Brain (organoid and tissue), 16 donors: ENCODE measurements at places on chromosomes 1 and 21.
A peak's percentile ranks its signal among the peaks of the same experiment; 100 is the strongest.

DNA sequence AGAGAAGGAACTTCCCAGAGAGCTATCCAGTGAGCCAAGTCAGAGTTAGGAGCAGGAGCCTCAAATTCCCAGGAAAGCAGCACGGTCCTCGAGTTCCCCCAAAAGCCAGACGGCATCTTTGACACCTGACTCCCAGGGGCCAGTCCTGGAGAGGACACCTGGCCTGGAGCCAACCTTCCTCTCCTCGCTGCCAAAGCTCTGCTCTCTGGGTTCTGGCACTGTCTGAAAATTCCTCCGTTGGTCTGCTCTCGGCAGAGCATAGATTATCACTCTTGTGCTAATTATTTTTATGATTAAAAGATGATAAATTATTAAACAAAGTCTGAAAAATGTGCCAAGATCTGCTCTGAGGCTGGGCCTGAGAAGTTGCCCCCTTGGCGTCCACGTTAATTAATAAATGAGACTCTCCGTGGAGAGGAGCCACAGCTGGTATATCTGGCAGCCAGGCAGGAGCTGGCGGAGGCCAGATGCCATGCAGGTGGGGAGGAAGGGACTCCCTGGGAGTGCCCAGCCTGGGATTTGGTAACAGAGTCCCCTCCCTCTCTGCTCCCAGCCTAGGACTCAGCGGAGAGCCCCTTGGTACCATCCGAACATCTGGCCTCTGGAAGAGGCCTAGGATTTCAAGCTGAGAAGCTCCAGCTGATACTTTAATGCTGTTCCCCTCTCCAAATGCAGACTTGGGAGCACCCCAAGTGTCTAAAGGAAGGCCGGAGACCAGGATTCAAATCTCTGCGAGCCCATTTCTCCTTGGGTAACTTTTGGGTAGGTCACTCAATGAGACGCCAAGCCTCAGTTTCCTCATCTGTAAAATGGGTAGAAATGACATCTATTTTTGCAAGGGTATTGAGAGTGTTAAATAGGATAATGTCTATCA, 163.7 kb upstream of the POU3F1 start:
- peak; percentile 46 for DNase-seq

DNA sequence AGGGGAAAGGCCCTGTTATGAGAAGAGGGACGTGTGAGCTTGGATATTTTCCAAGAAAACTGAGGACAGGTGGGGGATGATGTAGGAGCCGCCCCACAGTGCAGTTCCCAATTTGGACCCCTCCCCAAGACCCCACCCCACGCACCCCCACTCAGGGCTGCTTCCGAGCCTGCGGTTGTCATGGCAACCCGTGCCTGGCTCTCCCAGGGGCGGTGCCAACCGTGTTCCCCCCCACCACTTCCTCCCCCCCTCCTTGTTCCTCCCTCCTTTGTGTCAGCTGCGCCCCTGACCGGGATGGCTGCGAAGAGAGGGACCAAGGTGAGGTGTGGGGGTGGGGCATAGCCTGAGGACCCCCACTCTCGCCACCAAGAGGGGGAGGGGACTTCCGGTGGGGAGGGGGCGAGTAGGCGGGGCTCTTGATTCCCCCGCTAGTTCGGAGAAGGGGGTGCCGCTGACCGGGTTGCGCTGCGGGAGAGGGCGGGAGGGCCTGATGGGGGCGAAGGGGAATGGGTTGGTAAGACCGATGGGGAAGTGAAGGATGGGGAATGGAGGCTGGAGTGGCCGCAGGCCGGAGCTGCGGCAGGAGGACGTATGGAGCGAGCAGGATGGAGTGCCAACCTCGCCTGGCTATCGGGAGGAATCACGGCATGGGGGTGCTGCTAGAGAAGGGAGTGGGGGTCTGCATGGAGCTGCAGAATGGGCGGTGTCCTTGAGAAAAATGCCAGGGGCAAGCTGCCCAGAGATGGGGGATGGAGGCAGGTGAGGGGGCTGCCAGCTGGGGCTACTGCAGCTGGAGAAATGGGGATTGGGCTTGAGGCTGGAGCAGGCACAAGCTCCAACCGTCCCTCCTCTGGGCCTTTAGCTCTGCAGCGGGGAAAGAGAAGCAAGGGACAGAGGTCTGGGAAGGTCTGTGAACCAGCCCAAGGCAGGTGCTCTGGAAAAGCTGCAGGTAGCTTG, 953 bp downstream of the TRIM46 start:
- peak; percentile 88 for DNase-seq

DNA sequence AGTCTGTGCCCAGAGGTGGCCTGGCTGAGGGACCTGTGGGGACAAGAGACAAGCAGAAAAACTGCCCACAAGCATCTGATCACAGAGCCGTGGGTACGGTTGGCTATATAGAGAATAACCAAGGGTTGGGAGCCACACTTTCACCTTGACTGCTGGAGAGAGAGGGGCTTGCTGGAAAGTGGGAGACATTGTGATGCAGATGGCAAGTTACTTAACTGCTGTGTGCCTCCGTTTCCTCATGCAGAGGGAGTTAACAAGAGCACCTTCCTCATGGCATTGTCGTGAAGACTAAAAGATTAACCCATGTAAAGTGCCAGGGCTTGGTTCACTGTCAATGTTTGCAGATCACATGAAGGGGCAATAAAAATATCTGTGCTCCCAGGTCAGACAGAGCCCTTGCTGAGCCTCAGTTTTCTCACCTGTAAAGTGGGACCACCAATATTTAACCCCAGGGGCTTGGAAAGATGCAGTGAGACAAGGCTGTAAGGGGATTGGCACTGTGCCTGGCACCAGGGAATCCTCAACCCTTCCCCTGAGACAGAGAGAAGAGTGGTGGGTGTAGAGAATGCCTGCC, 52.8 kb downstream of the SDC3 start:
- no peak for DNase-seq

DNA sequence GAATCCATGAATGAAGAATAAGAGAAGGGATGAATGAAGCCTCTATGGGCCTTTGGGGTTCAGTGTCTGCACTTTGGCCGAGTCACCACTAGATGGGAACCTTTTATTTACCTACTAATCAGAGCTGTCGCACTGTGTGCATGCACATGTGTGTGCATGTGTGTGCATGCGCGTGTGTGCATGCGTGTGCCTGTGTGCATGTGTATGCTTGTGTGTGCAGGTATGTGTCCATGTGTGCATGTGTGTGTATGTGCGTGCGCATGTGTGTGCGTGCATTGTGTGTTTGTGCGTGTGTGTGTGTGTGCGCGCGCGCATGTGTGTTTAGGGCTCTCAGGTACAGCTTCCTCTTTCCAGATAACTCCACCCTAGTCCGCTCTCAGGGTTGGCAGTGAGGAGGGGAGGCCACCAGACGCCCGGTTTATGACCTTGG, 20.4 kb upstream of the UBXN10 start:
- no peak for DNase-seq

- DNase-seq, result no peak
These were observed 10.5 kb upstream of the GNG12 start for GRCh38 chr1:67843746-67844145.

DNA sequence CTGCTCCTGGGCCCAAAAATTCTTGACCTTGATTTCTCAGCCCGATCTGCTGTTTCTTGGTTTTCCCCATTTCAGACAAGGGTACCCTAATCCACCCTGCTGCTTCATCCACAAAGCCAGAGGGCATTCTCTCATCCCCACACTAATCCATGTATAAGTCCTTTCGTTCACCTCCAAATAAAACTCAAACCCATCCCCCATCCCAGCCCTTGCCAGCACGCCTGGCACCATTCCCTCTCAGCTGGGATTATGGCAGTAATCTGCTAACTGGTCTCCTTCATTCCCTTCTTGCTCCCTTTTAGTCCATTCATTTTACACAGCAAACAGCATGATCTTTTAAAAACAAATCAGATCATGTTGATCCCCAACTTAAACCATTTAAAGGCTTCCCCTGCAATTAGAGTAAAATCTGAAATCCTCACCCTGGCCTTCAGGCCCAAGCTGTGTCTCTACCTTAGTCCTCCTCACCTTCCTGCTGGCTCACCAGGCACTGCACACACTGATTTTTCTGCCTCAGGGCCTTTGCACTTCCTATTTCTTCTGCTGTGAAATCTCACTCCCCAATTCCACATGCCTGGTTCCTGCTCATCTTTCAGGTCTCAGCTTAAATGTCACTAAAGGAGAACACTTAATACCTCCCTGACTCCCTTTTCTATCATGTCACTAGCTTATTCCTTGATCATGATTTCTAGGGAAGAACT, 12.2 kb upstream of the TRNP1 start:
- DNase-seq, result no peak

DNA sequence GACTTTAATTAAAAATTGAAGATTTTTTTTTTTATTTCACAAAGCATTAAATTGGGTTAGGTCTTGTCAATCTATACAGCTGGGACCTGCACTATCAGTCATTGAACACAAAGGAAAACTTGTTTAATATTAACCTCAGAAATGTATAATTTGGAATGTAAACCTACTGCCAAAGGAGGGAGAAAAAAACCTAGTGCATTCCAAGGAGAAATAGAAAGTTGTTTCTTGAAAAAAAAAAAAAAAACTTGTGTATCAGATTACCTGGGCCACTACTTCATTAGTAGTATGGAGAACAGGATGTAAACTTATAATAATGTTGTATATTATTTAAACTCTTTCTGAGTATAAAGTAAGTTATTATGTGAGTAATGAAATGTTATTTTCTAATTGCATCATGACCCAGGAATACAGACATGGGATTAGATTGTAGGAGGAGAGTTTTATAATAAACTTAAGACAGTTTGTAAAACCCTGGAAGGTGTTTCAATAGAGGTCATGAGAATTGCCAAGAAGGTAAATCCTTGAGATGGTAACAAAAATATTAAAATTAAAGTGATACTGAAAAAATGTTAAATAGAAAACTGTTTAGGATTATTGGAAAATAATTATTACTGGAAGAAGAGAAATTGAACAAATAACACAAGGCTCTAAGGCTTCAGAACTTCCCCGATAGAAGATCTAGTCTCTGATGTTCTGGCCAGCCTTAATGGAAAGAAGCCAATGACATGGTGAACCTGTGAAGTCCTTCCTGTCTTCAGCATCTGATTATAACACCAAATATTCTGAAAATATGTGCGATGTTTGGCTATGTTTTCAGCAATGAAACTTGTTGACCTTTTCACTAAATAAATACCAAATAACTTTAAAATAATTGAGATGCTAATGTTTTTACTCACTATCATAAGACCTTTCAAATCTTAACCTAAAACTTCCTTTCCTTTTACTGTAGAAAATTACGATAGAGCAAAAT, 412.8 kb upstream of the LYPLAL1 start:
- no peak for DNase-seq

GRCh38 chr1:77996734-77997133, 8.0 kb upstream of the DNAJB4 start:
- DNase-seq, result no peak

- DNase-seq, result no peak
These were observed 80.3 kb downstream of the SCMH1 start for GRCh38 chr1:41161846-41162245.

DNA sequence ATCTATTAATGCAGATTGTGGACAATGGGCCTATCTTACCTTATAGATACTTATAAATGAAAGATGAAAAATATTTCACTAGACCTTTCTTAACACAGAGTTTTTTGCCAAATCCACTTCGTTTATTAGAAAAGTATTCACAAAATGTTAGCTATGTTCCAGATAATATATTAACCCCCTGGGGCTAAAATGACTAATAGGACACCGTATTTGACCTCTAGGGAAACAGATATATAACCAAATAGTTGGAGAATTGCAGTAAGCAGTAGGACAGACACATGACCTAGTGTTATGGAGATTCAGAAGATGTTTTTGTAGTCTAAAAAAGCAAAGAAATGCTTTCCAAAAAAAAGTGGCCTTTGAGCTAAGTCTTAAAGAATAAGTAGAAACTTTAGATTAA, 106.9 kb downstream of the SEC16B start:
- no peak for DNase-seq

DNA sequence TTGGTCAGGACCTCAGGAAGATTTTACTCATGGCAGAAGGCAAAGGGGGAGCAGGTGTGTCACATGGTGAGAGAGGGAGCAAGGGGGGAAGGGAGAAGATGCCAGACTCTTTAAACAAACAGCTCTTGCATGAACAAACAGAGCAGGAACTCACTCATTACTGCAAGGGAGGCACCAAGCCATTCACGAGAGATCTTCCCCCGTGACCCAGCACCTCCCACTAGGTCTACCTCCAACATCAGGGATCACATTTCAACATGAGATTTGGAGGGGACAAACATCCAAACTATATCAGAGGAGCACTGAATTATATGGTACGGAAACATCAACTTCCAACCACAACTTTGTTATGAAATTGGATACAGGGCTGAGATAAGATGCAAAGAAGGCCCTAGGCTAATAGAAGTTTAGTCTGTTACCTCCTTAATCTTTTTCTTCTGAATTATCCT, 164.9 kb downstream of the ST6GALNAC3 start:
- DNase-seq, result no peak

DNA sequence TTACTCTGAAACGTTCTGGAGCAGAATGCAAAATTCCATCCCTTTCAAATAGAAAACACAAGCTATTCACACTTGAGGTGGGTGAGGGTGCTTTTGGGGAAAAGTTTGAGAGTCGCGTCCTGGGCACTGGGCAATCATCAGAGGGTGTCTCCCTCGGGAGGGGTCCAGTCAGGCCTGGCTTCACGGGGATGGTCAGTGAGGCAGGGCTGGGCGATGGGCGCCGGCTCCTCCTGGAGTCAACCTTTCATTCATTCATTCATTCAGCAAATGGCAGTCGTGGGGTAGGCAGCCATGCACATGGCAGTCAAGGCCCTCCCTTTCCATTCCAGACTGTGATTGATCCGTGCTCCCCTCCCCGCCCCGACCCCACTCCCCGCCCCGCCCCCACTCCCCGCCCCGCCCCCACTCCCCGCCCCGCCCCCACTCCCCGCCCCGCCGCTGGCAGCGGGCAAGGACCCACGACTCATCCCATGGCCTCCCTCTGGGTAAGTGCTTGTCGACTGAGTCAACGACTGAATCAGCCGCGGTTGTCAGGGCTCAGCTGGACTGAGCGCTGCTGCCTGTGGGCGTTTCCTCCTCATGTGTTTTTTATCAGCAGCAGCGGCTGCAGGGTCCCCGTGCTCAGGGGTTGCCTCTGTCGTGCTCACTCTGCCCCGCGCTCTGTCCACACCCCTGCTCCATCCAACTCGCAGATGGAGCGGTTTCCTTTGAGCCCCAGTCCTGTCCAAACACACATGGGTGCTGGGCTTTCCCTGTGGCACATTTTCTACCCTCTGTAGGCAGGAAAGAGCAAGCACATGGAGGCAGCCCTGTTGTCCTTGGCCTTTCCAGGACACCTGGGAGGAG, 12.5 kb upstream of the SPSB1 start:
- peak; percentile 36 for DNase-seq

DNA sequence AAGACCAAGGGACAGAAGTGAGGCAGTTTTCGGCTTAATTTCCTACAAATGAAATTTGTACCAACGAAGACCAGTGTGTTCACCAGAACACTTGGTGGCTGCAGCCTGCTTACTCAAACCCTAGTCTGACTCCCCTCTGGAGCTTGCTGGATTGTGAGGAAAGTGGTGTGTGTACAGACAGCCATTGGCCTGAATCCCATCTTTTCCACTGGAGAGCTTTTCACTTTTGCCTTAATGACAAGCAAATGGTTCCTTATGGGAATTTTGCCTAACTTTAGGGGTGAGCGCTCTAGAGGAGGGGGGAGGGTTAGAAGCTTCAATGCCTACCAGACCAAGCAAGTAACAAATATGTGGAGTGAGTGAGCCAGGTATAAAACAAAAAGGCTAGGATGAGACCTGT, 17.3 kb downstream of the METTL13 start:
- no peak for DNase-seq
